ENCODE measurements at places on chromosomes 7 and 10.

GRCh38 chr7:5657901-5658300 is 123.6 kb downstream of the RNF216 start:
- DNase-seq, result no peak

DNA sequence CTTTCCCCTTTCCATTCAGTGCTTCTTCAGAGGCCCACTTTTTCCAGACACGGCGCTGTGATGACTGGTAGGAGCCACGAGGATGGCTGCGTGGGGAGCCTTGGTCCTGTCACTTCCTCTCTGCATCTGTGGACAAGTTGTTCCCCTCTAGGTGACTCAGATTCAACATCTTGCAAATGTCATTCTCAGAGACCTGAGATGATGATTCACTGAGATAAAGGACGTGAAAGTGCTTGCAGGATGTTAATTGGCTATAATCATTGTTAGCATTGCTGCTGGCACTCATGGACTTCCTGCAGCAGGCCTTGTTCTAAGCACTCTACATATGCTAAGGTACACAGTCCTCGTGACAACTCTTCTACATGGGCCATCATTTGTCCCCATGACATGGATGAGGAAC is 489.8 kb upstream of the ZMIZ1 start:
- DNase-seq, result no peak

- DNase-seq, result no peak
Measured at GRCh38 chr7:43834463-43835251, 34.7 kb downstream of the MRPS24 start.

DNA sequence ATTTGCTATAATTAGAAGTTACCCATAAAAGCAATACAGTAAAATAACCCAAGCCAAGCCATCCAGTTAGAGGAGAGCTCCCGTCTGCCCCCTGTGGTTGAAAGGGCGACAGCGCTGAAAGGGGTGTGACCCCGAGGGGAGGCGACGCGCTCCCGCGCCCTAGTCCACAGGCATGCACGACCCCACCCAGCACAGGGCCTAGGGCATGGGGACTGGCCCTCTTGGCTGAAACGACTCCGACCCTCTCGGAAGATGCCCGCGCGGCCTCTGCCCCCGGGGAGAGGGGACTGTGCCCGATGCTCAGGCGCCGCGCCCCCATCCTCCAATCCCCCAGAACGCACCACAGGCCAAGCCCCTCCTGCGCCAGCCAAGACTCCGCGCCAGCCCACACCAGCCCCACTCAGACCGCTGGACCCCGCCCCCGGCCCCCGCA is 64.0 kb downstream of the CSGALNACT2 start:
- DNase-seq, result no peak

GRCh38 chr10:43421519-43421918 is 12.5 kb upstream of the HNRNPF start:
- no peak for DNase-seq

- DNase-seq, result no peak
Measured at GRCh38 chr7:8536431-8536830, 103.0 kb downstream of the NXPH1 start.
